ENCODE measurements at places on chromosomes 12 and 14.

- DNase-seq: no peak
These were observed 193.5 kb upstream of the EEA1 start for GRCh38 chr12:93122569-93123091.

DNA sequence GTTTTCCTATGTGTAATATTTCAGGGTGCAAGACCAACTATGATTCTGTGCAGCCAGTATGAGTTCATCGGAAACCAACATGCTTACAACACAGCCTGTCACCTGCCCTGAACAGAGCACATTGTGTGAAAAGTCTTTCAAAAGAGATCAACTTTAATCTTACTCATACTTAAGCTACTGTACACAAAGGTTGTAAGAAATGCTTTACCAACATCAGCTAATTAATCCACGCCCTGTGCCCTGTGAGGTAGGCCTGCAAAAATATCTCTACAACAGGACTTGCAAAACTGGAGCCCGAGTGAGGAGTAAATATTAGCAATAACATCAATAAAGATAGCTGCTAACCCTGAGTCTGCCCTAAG, 15.1 kb downstream of the APPL2 start:
- DNase-seq: no peak

DNA sequence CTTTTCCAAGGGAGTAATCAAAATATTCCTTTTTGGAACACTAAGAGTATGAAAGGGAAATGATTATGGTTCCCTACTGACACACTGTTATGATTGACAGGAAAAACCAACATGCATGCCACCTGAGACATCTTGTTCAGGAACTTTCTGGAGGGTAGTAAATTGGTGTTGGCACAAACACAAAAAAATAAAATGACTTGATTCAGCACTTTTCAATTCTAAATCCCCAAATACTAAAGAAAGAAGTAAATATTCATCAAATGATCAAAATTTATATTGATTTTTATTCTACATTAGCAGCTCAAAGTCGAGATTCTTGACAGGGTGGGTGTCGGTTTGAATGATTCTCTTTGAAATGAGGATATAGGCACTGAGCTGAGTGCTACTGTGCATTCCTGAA, 271.4 kb upstream of the NPAS3 start:
- no peak for DNase-seq

- DNase-seq: no peak
These were observed 226.1 kb downstream of the KSR2 start for GRCh38 chr12:117742721-117743120.

DNA sequence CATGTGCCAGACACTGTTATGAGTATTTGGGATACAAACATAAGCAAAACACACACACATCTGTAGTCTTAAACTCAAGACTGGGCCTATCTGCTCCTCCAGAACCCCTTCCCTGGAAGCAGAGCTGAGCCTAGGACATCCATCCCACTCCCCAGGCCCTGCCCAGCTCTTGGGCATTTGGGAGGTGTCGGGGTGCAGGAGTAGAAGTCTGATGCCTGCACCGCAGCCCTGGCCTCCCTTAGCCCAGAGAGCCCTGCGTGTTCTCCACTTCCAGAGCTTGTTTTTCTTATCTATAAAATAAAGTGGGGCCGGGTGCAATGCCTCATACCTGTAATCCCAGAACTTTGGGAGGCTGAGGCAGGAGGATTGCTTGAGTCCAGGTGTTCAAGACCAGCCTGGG, 11.7 kb downstream of the HSP90AA1 start:
- no peak for DNase-seq

DNA sequence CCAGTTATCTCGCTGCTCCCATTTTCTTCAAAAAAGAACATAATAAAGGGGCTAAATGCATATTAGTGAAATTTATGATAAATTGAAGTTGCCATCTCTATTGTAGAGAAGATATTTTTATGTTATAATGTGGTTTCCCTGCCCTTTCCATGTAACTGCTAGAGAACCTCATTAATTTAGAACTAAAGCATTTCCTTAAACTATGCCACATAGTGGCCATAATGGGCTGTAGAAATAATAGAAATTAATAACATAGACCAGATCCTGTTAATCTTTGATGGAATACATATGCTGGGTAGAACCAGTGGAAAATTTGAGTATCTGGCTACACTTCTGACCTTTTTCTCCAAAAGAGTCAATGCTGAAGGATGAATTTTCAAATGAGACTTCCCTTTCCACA, 376.7 kb downstream of the PDZRN4 start:
- DNase-seq: no peak
